ENCODE measurements at places on chromosomes 13 and 19.

- DNase-seq: no peak
These were observed 8.4 kb downstream of the COL5A3 start for GRCh38 chr19:10001899-10002298.

- DNase-seq: no peak
These were observed 230.5 kb upstream of the SERP2 start for GRCh38 chr13:44142941-44143665.

GRCh38 chr19:23403581-23404324, 8.5 kb upstream of the ZNF91 start:
- DNase-seq: no peak

GRCh38 chr13:26839682-26840081, 79.1 kb upstream of the GPR12 start:
- no peak for DNase-seq

- DNase-seq: no peak
These were observed 1.1 kb upstream of the LMTK3 start for GRCh38 chr19:48512504-48513288.

DNA sequence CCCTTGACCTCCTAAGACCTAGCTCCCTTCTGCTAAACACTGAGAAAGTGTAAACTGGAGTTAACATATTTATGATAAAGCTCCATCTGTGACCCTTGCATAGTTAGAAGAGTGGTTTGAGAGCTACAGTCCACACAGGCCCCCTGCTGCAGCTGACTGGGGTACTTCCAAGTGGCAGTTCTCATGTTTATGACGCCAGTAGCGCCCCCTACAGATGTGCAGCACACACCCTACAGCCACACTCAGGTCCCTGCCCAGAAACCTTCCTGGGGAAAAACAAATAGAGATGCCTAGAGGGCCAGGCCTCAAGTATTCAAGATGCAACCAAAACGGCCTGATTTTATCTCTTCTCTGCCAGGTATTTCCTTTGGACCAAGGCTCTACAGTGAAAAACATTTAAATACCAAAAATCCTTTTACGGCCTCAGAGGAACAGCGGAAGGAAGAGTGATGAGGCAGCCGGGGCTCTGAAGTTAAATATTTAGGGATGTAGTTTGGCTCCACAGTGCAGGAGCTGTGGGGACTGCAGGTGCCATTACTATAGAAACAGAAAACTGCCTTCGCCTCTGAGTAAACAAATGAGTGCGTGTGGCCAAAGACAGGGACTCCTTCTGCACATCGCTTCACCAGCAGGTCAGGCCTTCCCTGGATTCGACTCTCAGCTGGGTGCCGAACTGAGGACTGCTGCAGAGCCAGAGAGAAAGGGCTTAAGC, 553.1 kb downstream of the EFNB2 start:
- no peak for DNase-seq

DNA sequence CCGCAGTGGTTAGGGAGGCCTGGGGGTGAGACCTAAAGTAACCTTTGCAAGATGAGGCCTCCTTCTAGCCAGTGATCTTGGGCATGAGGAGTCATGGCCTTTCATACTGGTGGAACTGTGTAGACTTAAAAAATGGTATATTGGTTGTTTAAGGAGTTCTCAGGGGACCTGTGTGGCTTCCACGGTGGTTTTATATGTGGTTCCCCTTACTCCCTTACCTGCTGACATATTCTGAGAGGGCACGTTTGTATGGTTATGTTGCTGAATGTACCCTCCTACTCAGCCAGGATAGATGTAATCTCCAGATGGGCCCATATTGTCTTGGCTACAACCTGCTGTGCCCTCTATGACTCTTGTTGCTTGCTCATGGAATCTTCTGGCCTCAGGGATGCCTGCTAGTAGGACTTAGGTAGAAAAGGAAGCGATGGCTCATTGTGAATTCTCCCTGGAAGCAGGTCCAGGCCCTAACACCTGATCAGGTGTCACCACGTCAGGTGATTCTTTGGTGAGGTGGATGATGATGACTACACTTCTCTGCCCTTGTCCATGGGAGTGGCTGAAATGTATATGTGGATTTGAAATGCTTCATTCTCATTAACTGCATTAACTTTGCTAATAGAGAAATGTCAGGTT, 1.8 kb downstream of the ZNF460 start:
- DNase-seq: no peak

GRCh38 chr19:9032136-9032631, 22.0 kb upstream of the MUC16 start:
- DNase-seq: no peak

DNA sequence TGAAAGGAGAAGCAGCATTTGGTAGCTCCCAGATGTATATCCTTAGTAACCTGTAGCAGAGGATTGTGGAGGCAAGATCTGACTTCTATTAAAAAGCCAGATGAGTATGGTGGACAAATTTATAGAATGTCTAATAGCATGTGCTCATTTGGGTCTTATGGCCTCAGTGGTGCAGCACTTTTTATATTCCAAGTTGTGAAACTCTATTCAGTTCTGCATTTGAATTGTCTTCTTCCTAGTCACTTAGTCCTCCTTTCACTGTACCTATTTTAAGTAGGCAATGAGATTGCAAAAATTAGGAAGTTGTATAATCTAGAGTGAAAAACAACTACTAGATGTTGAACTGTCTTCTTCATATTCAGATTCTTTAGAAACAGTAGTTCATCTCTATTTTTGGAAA, 412.5 kb upstream of the PCDH9 start:
- DNase-seq: no peak

DNA sequence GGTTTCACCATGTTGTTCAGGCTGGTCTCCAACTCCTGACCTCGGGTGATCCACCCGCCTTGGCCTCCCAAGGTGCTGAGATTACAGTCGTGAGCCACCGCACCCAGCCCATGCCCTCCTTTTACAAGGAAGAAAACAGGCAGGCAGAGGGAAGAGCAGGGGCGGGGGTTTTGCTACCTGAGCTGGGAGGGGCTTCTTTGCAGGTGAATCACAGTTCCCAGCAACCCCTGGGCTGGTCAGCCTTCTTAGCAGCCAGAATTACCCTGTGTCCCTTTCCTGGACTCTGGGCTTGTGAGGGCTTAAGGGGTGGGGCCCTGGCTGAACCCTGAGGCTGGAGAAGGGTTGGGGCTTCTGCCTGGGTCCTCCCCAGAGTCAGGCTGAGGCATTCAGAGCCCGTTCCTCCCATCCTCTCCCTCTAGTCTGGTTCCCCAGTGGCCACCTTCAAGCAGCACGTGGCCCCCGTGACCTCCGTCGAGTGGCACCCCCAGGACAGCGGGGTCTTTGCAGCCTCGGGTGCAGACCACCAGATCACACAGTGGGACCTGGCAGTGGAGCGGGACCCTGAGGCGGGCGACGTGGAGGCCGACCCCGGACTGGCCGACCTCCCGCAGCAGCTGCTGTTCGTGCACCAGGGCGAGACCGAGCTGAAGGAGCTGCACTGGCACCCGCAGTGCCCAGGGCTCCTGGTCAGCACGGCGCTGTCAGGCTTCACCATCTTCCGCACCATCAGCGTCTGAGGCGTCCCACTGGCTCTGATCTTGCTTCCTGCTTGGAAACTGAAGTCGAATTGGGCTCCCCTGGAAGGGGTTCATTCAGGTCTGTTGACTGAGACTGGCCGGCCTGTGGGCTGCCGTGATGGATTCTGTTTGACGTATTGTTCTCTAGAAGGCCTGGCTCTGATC, 2.8 kb upstream of the KCNJ14 start:
- DNase-seq: no peak

GRCh38 chr19:33532859-33533460, 11.4 kb upstream of the PEPD start:
- DNase-seq: no peak

- no peak for DNase-seq
These were observed 99.7 kb downstream of the STARD13 start for GRCh38 chr13:33185853-33186252.

DNA sequence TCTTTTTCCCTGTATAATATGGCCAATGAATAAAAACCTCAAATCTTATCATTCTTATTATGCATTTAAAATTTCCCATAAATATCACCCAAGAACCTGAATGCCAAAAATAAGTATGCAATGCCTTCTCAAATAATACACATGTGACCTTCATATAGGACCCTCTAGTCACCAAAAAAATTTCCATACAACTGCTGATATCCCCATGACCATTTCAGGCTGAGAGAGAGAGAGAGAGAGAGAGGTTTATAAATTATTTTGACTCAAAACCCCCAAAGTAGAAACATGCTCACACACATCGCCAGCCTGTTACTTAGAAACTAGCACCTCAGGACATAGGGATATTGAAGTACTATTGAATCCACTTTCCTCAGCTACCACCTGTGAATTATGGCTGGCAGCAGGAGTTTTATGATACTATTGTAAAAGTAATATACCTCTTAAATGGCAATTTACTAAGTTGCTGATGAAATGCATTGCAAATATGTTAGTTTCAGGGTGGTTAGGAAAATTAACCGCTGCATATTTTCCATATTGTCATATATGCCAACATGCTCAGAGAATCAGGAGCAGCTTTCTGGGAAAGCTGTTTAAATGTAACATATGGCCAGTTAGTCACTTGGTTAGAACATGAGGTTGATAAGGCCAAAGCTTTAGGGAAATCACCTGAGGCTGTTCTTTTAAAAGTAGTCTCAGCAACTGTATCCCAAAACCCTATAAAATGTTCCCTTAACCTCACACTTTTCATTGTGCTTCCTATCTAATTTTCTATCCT, 230.8 kb downstream of the DCT start:
- DNase-seq: no peak

- no peak for DNase-seq
These were observed 617.2 kb downstream of the DCT start for GRCh38 chr13:93862259-93862658.

DNA sequence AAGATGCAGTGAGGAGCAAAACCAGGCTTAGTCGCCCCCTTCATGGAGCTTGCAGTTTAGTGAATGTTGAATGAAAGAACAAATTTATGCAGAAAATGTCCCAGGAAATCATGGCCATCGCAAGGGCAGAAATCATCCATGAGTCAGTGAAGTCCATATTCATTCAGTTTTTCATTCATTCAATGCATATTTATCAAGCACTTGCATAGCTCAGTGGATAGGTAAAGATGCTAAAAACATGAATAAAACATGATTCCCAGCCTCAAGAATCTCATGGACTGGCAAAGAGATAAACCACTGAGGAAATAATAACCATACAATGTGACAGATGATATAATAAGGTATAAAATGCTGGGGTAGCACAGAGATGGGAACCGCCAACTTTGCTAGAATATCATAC, 58.8 kb downstream of the HSPH1 start:
- DNase-seq: no peak

DNA sequence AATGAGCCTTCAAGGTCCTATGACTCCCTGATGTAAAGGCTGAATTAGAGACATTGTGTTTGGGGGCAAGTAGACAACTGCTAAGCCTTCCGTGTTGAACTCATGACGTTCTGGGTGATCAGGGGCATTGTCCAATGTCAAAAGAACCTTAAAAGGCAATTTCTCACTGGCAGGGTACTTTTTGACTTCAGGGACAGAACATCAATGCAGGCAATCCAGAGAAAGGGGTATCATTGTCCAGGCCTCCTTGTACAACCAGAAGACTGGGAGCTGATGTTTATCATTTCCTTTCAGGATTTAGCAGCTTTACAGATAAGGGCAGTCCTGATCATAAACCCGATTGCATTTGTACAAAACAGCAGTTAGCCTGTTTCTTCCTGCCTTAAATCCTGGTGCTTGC, 25.0 kb upstream of the SMAD9 start:
- no peak for DNase-seq

DNA sequence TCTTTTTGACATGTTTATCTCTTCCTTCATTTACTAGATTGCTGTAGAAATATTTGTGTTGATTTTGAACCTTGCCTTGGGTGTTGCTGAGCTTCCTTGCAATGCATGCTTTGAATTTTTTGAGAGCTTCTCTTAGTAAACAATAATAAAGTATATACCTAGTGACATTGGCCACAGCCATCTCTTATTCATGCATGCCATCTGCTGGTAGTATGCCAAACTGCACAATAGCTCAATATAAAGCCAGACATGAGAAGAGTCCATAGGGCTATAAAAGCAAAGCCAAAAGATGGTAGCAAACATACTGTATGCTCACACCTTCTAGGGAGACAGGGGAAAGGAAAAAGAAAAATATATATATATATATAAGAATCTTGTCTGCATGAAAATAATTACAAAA, 18.9 kb upstream of the ZSCAN5A start:
- DNase-seq: no peak

DNA sequence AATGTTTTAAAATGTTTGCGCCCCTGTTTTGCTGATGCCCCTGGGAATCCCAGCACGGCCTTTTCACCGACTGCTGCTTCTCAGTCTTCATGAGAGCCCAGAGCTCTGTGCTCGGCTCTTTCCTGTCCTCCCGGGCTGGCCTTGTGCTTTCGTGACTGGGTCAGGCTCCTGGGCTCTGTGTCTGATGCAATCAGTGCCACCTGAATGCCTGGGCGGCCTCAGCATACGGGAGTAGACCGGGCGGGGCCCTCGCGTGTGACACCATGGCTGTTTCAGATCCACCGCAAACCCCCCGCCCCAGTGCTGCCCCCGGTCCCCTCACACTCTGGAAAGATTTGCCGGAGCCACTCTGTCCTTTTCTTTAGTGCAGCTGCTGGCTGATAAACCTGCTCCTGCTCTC, 21.4 kb downstream of the PABPC3 start:
- no peak for DNase-seq

GRCh38 chr13:34847766-34848165, 94.3 kb upstream of the NBEA start:
- DNase-seq: no peak

GRCh38 chr13:95579303-95579702, 26.8 kb downstream of the CLDN10 start:
- no peak for DNase-seq

DNA sequence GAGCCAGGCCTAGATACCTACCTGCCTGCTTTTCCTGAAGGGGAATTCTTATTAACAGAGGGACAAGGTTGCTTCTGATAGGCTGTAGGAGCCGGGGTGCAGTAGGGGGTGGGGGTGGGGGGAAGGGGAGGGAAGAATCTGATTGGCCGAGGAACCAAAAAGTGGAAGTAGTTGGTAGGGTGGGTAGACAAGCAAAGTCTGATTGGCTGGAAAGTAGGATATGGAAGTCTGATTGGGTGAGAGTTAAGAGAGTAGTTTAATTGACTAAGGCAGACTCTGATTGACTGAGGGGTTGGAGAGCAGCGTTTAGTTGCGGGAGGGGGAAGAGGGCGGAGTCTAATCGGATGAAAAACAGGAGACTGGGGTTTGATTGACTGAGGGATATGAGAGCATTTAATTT, 9.4 kb upstream of the CYP4F22 start:
- DNase-seq: no peak

- no peak for DNase-seq
These were observed 49.5 kb upstream of the PABPC3 start for GRCh38 chr13:25046274-25046984.

GRCh38 chr19:45455707-45456499, 11.9 kb upstream of the FOSB start:
- DNase-seq: no peak

All from NCI-H1436 treated with DMSO at 0.1 percent for 48 hours (cell line).